ENCODE measurements at places on chromosomes 2 and 18.

DNA sequence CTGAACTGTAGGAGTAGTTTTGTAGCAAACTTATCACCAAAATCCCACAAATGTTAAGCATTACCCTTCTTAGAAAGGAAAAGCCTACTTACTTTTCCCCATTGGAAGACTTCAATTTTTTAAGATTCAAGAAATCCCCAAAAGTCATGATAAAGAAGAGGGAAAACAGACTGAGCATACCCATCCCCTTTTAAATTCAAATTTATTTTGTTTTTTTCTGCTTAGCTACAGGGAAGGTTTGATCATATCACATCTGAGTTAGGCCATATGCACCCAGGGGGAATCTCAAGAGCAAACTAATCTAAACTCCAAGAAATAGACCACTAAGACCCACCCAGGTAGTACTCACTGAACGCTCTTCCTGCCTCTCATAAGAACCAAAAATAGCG is 174.6 kb downstream of the TGIF1 start:
- no peak for DNase-seq

GRCh38 chr2:195461010-195461409 is 196.0 kb upstream of the SLC39A10 start:
- DNase-seq = no peak

DNA sequence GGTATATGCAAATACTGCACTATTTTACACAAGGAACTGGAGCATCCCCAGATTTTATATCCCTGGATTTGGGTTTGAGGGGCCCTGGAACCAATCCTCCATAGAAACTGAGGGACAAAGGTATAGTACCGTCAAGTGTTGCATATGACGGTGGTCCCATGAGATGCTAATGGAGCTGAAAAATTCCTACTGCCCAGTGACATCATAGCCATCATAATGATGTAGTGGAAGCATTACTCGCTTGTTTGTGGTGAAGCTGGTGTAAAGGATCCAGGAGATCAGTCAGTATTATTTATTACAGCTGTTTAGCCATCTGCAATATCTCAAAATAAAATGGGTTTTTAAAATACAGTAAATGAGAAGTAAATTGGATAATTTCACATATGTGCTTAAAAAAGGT is 496.6 kb upstream of the HS6ST1 start:
- no peak for DNase-seq

GRCh38 chr2:83420993-83421392 is 1038.1 kb downstream of the SUCLG1 start:
- no peak for DNase-seq

Data from CD4-positive, alpha-beta T cell treated with Interleukin-15 for 4 hours (primary cell).